CD4-positive, alpha-beta T cell treated with Interferon alpha-2 for 1 hour (primary cell): ENCODE measurements at places on chromosomes 6 and 20.
A peak's percentile ranks its signal among the peaks of the same experiment; 100 is the strongest.

GRCh38 chr20:10806539-10806938 is 132.7 kb upstream of the JAG1 start:
- DNase-seq: no peak

DNA sequence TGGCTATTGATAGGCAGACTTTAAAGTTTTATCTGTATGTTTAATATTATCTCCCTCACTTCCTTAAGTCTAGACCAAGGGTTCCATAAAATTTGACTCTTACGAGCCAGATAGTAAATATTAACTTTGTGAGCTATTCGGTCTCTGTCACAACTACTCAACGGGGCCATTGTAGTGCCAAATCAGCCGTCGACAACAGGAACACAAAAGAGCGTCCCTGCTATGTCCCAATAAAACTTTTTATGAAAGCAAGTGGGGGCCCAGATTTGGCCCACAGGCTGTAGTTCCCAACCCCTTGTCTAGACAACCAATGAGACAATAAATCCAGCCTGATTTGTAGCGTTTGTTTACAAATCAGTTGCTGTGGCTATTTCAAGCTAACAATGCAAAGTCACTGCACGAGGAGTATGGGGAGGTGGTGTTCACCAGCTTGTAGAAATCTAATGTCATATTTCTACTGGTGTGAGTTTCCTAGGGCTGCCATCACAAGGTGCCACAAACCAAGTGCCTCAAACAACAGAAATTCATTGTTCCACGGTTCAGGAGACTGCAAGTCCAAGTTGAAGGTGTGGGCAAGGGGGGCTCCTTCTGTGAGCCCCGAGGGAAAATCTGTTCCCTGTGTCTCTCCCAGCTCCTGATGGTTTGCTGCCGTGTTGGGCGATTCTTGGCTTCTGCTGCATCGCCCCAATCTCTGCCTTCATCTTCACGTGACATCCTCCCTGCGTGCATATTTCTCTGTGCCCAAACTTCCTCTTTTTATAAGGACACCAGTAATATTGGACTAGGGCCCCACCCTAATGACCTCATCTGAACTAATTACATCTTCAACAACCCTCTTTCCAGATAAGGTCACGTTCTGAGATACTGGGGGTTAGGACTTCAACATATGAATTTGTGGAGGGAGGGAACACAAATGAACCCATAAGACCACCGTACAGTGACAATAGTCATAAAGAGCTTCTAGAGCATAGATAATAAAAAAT is 356.0 kb upstream of the JARID2 start:
- peak; percentile 7 for DNase-seq

GRCh38 chr6:37862430-37862829 is 42.9 kb downstream of the ZFAND3 start:
- no peak for DNase-seq

GRCh38 chr6:45571159-45571558 is 193.4 kb upstream of the SUPT3H start:
- no peak for DNase-seq

DNA sequence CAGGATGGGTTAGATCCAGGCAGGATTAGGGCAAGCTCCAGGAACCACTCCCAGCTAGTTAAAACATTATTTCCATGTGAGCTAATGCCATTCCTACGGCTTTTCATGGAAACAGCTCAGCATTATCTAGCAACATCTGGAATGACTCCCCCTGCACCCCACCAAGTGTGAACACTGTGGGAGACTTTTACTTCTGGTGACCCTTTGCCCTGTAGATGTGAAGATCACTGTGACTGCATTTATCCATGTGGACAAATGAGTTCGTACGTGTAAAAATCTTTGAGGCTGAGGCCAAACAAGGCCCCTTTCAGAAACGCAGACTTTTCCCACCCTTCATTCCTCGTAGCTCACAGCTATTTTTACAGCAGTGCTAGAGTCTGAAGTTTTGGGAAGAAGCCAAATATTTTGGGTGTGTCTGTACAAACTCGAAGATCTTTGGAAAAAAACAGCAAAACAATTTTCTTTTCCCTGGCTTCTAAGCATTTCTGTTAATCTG is 221.8 kb upstream of the SOX4 start:
- DNase-seq: no peak

DNA sequence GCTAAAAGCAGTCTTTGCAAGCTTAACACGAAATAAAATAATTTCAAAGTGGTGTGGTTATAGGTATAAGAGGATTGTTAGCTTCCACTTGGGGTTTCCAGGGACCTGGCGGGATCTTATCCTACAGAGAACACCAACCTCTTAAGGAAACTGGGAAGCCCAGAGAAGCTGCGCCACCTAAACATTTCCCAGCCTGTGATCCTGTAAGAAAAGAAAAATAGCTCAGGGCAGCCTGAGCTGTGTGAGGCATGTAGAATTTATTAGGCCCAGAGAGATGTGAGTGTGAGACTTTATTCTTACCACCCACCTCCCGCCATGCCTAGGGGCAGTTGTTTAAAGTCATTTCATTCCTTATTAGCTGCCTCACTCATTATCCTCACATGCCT is 54.1 kb downstream of the CCN2 start:
- no peak for DNase-seq

DNA sequence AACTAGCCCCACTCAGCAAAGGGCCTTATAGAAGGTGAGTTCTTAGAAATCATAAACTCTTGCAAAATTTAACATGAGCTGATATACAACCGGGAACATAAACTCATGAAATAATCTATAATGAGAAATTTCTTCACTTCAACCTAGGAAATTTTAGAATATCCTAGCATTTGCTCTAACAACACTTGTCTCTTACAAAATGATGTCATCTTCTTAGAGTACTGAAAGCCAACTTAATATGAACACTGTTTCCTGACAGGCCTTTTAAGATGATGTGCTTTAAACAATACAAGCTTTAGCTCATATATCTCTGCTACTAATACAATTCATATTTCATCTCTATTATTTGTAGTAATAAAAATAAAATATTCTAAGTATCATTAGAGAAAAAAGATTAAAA is 932 bp downstream of the PACRG start:
- no peak for DNase-seq

GRCh38 chr6:54579011-54579410 is 267.6 kb upstream of the FAM83B start:
- DNase-seq: no peak

DNA sequence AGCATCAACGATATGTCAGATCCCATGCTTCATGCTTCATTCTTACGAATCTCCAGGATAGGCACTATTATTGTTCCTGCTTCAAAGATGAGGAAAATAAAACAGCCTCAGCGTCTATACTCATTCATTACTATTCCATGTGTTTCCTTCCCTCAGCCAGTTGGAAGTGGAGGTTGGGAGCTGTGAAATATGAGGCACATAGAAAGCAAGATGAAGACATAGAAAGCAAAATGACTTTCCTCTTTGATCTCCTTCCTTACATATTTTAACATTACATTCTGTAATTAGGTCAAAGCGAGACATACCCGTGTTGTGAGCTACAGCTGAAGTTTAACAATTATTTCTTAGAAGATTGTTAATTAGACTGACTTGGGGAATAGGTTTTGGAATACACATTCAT is 125.4 kb downstream of the FYN start:
- no peak for DNase-seq

GRCh38 chr6:84442208-84442607 is 214.8 kb upstream of the CEP162 start:
- DNase-seq: no peak

- DNase-seq: no peak
Measured at GRCh38 chr6:83976037-83976755, 57.4 kb upstream of the MRAP2 start.

DNA sequence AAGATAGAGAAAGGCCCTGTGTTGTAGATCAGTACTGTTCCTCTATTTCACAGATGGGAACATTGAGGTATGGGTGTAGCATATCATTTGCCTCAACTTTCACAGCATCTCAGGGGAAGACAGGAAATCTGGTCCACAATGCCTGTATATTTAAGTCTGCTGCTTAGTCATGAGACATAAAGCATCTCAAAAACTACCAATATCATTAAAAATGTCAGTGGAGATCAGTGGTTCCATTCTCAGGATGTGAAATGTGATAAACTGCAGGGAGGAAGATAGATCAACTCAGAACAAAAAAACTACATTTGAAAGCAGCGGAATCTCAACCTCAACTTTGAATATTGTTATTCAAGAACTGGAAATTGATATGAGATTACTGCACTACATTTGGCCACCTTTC is 192.9 kb upstream of the PREP start:
- no peak for DNase-seq

- no peak for DNase-seq
Measured at GRCh38 chr20:45456632-45457031, 12.9 kb upstream of the WFDC2 start.

DNA sequence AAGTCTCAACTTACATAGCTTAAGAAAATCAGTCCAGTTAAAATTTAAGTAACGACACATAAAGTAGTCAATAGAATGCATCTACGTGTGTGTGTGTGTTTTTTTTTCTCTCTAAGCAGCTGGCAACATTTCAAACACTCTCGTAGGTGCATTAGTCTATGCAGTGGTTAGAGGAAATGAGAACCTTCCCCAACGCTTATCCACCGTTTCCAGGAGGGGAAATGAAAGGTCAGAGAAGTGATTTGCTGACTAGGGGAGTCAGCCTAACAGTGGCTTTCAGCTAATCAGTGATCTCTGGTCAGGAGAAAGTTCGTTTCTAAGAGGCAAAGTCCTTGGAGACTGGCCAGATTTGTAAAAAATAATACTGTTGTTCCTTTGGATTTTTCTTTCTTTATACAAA is 806.6 kb downstream of the C6orf118 start:
- DNase-seq: no peak

GRCh38 chr6:8172530-8172929 is 70.2 kb upstream of the EEF1E1 start:
- no peak for DNase-seq

GRCh38 chr6:34546551-34547321 is 9.4 kb downstream of the SPDEF start:
- DNase-seq: no peak

DNA sequence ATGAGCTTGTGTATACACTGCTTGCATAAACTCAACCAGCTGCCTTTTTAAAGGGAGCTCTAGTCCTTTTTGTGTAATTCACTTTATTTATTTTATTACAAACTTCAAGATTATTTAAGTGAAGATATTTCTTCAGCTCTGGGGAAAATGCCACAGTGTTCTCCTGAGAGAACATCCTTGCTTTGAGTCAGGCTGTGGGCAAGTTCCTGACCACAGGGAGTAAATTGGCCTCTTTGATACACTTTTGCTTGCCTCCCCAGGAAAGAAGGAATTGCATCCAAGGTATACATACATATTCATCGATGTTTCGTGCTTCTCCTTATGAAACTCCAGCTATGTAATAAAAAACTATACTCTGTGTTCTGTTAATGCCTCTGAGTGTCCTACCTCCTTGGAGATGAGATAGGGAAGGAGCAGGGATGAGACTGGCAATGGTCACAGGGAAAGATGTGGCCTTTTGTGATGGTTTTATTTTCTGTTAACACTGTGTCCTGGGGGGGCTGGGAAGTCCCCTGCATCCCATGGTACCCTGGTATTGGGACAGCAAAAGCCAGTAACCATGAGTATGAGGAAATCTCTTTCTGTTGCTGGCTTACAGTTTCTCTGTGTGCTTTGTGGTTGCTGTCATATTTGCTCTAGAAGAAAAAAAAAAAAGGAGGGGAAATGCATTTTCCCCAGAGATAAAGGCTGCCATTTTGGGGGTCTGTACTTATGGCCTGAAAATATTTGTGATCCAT is 15.3 kb downstream of the TNFAIP3 start:
- DNase-seq: no peak

- no peak for DNase-seq
Measured at GRCh38 chr6:169837529-169838250, 86.3 kb downstream of the ERMARD start.

GRCh38 chr6:169248521-169248971 is 5.1 kb downstream of the THBS2 start:
- DNase-seq: no peak

DNA sequence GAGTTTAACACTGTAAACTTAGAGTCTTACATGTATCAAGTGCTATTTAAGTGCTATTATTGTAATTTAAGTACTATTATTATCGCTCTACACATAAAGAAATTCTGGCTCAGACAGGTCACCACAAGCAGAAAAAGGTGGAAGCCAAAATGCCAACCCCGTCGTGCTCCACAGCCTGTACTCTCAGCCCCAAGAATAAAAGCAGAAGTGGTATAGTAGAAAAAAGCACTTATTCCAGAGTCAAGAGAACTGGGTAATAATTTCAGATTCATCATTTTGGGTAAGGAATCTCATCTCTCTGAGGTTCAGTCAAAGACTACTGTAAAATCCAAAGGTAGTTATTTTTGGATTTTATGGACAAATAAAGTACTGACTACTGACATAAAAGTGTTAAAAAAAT is 943 bp downstream of the ZUP1 start:
- peak; percentile 5 for DNase-seq

DNA sequence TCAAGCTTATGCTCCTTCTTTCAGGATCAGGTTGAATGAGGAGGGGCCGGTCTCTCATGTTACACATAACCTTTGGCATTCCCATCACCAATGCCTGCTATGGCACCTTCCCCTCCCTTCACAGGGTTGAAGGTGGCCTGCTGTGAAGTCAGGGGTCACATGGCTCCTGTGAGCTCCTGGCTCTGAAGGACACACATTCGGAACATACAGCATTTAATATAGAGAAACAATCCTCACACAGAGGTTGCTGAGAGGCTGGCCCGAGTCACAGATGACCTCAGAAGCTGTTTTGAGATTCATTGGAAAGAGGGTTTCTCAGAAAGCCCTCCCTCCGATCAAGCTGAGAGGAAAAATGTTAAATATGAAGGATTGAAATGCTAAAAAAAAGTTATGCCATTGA is 82.1 kb downstream of the PSMG4 start:
- no peak for DNase-seq

GRCh38 chr6:56079751-56080540 is 167.4 kb downstream of the COL21A1 start:
- DNase-seq: no peak

GRCh38 chr6:123902738-123903313 is 99.2 kb downstream of the NKAIN2 start:
- DNase-seq: no peak

DNA sequence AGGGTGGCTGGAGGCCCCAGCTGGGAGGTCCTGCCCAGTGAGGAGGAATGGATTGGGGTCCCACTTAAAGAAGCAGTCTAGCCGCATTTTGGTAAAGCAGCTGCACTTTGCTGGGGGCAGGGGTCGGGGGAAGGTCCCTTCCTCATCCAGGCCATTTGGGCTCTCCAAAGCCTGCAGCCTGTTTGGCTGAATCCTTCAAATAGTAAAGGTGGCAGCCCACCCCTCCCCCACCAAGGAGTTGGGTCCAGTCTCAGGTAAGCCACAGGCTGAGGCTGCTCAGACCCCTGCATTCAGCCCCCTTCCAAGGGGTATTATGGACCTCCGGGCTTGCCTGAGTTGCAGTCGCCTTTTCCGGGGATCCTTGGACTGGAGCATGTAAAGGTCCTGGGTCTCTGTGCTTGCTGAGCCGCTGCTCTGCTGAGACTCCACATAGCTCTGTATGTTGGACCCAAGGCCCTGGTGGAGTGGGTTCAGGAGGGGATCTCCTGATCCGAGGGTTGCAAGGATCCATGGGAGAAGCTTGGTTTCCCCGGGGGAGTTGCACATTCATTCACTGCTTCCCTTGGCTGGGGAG is 417.4 kb downstream of the KHDRBS2 start:
- no peak for DNase-seq

- no peak for DNase-seq
Measured at GRCh38 chr6:27830212-27830599, 82.0 kb downstream of the OR2B2 start.

GRCh38 chr20:58996226-58996611 is 10.8 kb downstream of the CTSZ start:
- no peak for DNase-seq
